Brain (organoid and tissue), 16 donors: ENCODE measurements at places on chromosomes 2 and 18. TPM values are rescaled to one million over a fixed set of nuclear protein-coding genes. Genes with fewer than 3 reads are reported as not detected.

Gene TFCP2L1
- polyA plus RNA-seq, result 11.5 TPM

Gene ALK
- 0.41 TPM for polyA plus RNA-seq

DNA sequence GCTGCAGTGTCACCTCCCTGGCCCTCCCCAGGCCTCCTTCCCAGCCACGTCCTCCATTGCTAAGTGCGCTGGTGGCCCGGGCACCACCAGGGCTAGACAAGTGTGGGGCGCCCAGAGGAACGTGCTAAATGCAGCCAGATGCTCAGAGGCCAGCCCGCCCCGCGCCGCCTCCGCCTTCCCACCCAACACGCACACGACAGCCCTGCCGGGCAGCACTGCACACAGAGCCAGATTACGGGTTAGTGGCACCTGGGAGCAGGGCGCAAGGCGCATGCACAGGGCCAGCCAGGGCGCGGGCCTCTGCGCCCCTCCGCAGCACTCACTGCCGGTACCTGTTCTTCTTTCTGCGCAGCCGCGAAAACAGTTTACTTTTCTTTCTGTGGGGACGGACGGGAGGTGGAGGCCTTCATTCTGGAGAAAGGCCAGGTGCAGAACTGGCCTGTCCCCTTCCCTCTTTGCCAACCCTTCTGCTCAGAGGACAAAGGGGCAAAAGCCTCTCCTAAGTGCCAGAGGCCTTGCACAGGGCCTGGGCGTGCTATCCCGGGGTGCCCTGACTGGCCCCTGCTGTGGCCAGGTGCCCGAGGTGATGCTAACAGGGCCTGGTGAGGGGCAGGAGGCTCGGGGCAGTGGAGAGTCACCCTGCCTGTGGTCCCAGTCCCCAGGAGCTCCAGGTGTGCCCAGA, 46.5 kb downstream of the BIN1 start:
- DNase-seq, result no peak

- DNase-seq, result no peak
Measured at GRCh38 chr18:58315041-58315440, 271.0 kb downstream of the NEDD4L start.

- DNase-seq, result no peak
Measured at GRCh38 chr2:221555494-221555846, 16.6 kb downstream of the EPHA4 start.

- DNase-seq, result no peak
Measured at GRCh38 chr18:8828798-8829197, 123.4 kb downstream of the MTCL1 start.

GRCh38 chr18:54871231-54871630, 43.0 kb downstream of the RAB27B start:
- peak; percentile 51 for DNase-seq

GRCh38 chr2:124088616-124089015, 63.5 kb downstream of the CNTNAP5 start:
- DNase-seq, result no peak

DNA sequence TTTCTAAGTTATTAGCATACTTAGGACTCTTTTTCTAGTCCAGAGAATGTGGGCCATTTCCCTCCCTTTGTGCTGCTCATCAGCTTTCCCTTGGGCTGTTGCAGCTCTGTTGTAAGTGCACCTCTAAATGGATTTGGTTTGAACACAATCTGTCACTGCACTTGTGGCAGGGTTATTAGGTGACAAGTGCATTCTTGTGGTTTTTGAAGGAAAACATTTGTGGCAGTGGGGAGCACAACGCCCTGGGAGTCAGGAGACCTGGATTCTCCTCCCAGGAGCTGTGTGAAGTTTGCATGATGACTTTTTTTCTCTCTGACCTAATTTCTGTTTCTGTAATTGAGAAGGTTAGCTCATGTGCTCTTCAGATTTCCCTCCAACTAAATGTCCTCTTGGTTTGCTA, 630.9 kb upstream of the FAM98A start:
- DNase-seq, result no peak

Gene CHRND
- polyA plus RNA-seq, result not detected

Gene AQP12A
- not detected for polyA plus RNA-seq

GRCh38 chr2:241087420-241088268, 14.4 kb downstream of the MTERF4 start:
- DNase-seq, result no peak

Gene MYCN
- 12.0 TPM for polyA plus RNA-seq

Gene SERPINB11
- not detected for polyA plus RNA-seq

Gene LHCGR
- polyA plus RNA-seq, result not detected

DNA sequence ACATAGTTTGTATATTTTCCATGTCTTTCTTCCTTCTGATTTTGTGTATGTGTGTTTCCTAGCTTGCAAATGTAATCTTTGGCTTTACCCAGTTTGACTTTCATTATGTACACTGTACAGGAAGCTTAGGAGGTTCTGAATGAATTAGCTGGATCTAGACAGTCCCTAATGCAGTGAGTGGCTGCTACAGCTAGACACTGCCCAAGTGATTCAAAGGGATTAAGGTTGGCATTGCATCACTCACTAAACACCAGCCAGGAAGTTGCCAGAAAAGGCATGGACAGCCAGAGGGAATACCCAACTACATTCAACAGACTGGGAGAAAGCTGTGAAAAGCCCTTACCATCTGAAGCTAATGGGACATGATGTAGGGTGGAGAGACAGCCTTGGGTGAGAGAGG, 316.0 kb upstream of the MEX3C start:
- DNase-seq, result no peak
